ENCODE measurements at places on chromosomes 3 and 15. TPM values are rescaled to one million over a fixed set of nuclear protein-coding genes. Genes with fewer than 3 reads are reported as not detected.

DNA sequence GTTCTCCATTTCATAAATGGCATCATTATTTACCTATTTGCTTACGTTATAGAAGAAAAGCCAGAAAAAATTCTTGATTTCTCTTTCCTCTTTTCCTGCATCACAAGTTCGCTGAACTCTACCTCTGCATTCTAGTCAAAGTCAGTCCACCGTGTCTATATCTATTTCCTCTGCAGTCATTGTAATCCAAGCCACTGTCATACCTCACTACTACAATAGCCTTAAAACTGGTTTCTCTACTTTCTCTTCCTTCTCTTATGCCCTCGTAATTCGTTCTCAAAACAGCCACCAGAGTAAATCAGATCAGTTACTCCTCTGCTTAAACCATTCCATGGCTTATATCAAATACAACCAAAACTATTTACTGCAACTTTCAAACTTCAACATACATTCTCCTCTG, 13.4 kb upstream of the FAM81A start:
- no peak for DNase-seq

DNA sequence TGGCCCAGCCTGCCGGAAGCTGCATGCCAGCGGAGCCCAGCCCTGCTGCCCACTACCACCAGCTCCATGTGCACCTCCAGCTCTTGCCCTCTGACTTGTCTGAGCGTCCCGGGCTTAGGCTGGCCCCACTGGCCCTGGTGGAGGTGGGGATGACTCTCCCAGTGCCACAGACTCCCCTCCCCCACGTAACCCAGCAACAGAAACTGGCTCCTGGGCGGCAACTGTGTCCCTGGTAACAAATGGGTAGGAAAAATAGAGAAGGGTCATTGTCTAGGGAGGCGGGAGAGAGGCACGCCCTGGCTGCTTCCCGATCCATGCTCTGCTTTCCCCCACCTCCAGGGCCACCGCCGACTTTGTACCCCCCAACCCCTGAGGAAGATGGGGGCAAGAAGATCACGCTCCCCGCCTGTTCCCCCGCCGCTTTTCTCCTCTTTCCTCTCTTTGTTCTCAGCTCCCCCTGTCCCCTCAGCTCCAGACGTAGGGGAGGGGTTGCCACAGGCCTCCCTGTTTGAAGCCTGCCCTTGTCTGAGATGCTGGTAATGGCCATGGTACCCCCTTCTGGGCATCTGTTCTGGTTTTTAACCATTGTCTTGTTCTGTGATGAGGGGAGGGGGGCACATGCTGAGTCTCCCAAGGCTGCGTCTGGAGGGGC, 10.8 kb upstream of the SEMA3B start:
- no peak for DNase-seq

DNA sequence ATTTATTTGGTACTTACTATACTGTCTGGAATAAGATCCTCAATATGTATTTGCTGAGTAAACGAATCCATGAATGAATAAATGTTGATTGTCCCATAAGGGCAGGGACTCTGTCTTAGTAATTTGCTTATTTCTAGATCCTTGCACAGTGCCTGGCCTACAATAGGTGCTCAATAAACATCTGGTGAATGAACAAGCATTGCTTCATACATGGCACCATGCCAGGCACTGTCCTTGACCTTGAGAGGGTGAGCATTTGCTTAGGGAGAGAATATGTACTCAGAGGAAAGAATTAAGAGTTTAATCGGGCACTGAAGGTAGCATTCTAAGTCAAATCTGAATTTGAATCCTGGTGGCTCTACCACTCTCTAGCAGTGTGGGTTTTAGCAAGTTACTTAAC, 282.1 kb downstream of the THSD4 start:
- no peak for DNase-seq

CNOT10 gene
- 67.1 TPM for total RNA-seq

RBM6 gene
- 81.4 TPM for total RNA-seq

DNA sequence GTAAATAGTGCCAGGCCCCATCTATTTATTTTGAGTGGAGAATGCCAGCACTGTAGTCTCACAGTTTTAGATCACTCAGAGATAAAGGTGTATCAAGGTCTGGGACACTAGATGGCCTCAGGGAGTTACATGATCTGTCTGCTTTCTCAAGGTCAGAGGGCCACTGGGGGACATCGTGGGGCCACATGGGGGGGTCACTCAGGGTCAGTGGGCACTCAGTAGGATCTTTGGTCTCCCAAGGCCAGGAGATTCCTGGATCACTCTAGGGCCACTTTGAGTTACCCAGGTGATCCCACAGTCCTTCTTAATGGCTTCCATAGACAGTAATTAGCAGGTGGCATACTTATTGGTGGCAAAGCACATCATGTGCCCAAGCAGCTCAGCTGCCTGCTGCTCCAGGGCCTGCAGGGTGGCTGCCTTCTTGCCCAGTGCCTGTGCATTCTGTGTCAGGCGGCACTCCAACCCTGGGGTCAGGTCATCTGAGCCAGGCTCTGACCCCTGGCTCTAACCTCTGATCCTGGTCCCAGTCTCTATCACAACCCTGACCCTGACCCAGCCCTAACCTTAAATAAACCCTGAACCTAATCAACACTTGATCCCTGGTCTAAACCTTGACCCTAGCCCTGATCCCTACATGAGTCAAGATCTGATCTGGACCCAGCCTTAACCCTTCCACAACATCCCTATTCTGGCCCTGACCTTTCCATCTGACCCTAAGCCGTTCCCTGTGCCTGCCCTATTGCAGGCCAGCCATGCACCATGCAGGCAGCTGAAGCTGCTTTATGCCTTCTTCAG, 1.8 kb upstream of the LAMB2 start:
- DNase-seq = no peak

DNA sequence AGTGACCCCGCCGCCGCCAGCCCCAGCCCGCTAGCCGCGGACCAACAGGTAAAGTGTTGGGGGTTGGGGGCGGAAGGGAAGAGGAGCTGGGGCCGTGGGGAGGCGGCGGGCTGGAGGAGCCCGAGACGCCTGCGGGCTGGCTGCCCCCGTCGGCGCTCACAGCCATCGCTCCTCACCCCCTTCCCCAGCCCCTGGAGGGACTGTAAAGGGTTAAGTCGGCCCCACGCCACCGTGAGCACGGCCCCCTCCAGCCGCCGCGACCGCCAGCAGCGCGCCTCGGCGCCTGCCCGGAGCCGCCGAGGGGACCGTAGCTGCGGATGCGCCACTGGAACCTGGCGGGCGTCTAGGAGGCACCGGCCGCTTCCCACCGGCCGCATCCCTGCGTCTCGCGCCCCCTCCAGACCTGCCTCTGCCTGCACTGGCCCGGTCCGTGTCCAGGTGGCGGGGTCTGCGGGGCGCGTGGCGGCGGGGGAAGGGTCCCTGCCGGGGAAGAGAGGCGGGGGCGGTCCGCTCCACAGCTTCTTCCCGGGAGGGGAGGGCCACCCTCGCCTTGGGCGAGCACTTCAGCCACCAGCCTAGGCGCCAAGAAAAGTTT, 522 bp downstream of the MED12L start:
- DNase-seq = peak; percentile 58

DNA sequence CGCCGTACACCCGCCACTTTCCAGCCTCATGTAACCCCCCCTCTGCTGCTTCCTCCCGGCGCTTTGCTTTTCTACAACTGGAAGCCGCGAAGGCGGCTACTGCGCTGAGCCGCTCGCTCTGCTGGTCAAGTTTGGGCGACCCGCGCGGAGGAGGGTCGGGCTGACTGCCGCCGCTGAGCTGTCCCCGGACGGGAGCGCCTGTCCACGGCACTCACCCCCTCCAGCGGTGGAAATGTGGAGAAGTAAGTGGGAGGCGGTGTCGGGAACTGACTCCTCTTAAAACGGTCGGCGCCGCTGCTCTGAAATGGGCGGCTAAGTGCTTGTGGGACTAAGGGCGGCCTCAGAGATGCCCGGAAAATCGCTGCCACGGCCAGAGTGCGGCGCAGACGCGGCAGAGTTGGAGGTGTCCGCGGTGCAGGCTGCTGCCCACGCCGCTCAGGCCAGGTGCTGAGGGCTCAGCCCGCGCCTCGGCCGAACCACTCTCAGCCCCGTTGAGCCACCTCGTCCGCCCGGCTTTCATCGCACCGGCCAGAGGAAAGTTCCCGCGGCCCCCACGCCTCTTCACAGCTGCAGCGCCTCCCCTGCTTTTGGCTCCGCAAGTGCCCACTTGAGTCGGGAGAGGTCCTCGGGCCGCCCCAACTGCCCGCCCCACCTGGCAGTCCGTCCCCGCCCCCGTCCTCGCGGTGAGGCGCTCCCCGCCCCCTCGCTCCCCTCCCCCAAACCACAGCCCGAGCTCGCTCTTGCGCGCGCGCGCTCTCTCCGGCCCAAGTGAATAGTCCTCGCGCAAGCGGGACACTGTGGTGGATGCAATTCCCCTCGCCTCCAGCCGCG, at the start of gene EPHA6:
Gene EPHA6, plus strand, starts transcription at position 775 of the 831 bp plus-strand sequence.
- DNase-seq = peak; percentile 56

GRCh38 chr3:38039101-38039898, at the start of gene DLEC1:
Gene DLEC1, plus strand, starts transcription at chr3:38039208. Its CDS starts 18 bp downstream, at chr3:38039226.
- peak; percentile 87 for DNase-seq

GRCh38 chr15:41827290-41827879, 507 bp upstream of the JMJD7 start:
- DNase-seq = peak; percentile 68

GRCh38 chr3:127215714-127216414, 22.9 kb downstream of the PRR23E start:
- DNase-seq = no peak

DNA sequence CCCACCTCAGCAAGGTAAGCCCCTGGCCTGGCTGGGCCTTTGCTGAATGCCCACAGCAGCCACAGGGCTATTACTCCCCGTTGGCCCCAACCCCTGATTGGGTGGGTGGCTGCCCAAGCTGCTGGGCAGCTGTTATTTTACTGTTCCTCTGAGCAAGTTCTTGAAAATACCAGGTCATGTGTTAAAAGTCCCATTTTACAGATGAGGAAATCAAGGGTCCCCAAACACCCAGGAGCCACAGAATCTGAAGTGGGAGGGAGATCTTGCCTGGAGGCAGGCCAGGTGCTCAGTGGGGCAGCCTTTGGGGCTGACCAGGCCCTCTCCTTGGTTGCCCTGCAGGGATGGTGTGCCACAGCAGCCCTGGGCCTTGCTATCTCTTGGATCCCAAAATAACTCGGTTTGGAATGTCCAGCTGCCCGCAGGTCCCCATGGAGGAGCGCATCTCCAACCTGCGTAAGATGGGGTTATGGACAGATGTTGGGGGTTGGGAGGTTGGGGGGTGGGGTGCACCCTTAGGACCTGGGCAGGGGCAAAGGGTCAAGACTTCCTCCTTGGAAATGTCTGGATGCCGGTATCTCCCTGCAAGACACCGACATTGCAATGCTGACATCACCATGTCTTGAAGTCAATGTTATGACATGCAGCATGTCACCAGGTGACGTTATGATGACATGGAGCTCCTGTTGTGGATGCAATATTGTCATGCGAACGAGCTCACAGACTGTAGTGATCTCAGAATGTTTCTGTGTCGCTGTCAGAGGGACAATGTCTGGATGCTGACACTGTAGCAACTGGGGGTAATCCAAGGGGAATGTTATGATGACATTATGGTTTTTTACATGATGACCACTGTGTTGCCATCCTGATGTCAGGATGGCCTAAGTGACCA, 13.3 kb upstream of the CSPG4 start:
- no peak for DNase-seq

DNA sequence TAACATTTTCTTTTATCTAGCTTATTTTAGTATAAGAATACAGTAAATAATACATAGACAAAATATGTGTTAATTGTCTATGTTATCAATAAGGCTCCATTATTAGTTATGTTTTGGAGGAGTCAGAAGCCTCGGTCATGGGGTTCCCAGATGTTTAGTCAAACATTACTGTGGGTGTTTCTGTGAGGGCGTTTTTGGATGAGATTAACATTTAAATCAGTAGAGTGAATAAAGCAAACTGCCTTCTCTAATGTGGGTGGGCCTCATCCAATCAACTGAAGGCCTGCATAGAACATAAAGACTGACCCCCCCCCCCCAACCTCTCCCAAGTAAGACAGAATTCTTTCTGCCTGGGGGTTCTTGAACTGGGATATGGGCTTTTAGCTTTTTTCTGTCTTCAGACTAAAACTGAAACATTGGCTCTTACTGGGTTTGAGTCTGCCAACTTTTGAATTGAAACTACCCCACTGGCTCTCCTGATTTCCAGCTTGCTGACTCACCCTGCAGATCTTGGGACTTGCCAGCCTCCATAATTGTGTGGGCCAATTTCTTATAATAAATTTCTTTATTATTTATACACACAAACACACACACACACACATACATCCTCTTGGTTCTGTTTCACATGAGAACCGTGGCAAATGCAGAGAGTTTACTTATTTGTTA, 192.0 kb downstream of the TPRG1 start:
- DNase-seq = no peak

- DNase-seq = no peak
Observed at GRCh38 chr3:196931828-196932587, 10.3 kb downstream of the NCBP2 start.
